ENCODE measurements at places on chromosomes 12 and 14. TPM values are rescaled to one million over a fixed set of nuclear protein-coding genes. Genes with fewer than 3 reads are reported as not detected.
A peak's percentile ranks its signal among the peaks of the same experiment; 100 is the strongest.

The PZP gene
- total RNA-seq = not detected

GRCh38 chr12:108664338-108665258 is 30.9 kb upstream of the SELPLG start:
- peak overlapping the region; percentile 23 for H3K4me3 ChIP-seq
- H3K36me3 ChIP-seq = peaks cover 25% of the 10 kb centered on the region
- H3K27ac ChIP-seq = peak overlapping the region; percentile 84

The RPS6KL1 gene
- 0.36 TPM for total RNA-seq

The OR4N2 gene
- under 0.01 TPM for total RNA-seq

DNA sequence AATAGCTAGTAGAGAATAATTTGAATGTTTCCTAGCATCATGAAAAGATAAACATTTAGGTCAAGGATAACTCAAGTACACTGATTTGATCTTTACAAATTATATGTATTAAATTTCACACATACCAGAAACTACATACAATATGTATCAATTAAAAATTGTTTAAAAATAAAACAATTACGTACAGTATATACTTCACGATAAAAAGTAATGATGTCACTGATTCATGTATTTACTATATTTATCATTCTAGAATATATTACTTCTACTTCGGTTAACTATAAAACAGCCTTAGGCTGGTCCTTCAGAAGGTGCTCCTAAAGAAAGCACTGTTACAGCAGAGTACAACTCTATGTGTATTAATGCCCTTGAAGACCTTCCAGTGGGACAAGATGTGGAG is 11.5 kb downstream of the RBM23 start:
- H3K27ac ChIP-seq = no peak overlapping the region
- peaks cover 3% of the 10 kb centered on the region for H3K4me1 ChIP-seq
- peaks cover 69% of the 10 kb centered on the region for H3K36me3 ChIP-seq
- H3K4me3 ChIP-seq = no peak overlapping the region

GRCh38 chr12:75702477-75703093 is 191.2 kb upstream of the KRR1 start:
- no peak for DNase-seq
- H3K4me1 ChIP-seq = peaks cover 20% of the 10 kb centered on the region
- no peaks in the 10 kb centered on the region for H3K36me3 ChIP-seq
- H3K27ac ChIP-seq = no peak overlapping the region
- H3K27me3 ChIP-seq = no peaks in the 10 kb centered on the region

The SLC7A8 gene
- total RNA-seq = 4.3 TPM

- no peak overlapping the region for H3K4me3 ChIP-seq
- no peak overlapping the region for H3K27ac ChIP-seq
- H3K36me3 ChIP-seq = peaks cover 68% of the 10 kb centered on the region
- H3K27me3 ChIP-seq = no peaks in the 10 kb centered on the region
Measured at GRCh38 chr12:108519558-108519957, 4.5 kb downstream of the FICD start.

- peaks cover 7% of the 10 kb centered on the region for H3K4me1 ChIP-seq
- no peak overlapping the region for H3K4me3 ChIP-seq
- peaks cover 47% of the 10 kb centered on the region for H3K27me3 ChIP-seq
- no peak overlapping the region for H3K27ac ChIP-seq
- no peak for DNase-seq
Measured at GRCh38 chr14:91415794-91416743, 1.6 kb downstream of the CCDC88C start.

DNA sequence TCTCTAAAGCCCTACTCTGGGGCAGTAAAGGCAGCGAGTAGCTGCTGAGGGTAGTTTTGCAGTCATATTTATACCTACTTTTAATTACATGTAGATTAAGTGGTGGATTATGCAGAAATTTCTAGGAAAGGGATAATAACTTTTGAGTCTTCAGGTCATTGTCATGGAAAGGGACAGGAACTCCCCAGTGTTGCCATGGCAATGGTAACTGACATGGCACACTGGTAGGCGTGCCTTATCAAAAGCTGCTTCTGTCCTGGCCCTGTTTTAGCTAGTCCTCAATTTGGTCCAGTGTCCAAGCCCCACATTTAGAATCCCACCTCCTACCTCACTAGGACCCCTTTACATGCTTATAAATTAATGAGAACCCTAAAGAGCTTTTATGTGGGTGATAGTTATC is 303.1 kb downstream of the VRK1 start:
- H3K4me3 ChIP-seq = no peak overlapping the region
- DNase-seq = no peak
- no peaks in the 10 kb centered on the region for H3K27me3 ChIP-seq
- H3K4me1 ChIP-seq = no peaks in the 10 kb centered on the region

DNA sequence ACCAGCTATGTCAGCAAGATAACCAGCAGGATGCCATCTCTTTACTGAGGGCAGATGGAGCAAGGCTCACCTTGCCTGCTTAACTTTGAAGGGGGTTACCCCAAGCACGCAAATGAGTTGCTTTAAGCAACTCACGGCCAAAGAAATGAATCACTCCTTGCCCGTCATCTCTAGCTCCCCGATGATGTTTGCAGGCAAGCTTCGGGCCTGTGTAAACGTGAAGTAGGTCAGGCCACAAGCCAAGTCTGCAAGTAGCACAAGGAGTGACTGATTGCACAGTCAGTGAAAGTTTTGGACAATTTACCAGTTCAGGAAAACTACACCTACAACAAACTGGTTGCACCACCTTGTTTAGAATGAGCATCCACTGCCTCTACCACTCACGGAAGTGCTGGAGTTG is 699.7 kb upstream of the TBX3 start:
- H3K27ac ChIP-seq = no peak overlapping the region
- DNase-seq = no peak

DNA sequence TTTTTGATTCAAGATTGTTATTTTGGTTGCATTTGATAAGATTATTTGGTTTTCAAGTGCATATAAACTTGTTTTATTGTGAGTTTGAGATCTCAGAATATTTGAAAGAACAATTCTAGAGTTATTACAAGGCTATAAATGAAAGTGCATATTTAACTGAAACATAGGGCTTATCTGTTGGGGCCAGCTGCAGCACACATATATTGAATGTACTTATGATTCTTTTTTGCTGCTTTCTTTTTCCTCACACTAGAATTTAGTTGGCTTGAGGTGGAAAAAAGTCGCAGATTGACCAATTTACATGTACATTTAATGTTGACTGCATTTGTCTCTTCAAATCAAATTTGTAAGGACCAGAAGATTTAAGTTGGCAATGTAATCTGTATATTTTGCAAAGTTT is 88.0 kb downstream of the PCNX1 start:
- H3K27ac ChIP-seq = no peak overlapping the region
- peaks cover 6% of the 10 kb centered on the region for H3K36me3 ChIP-seq
- DNase-seq = no peak
- H3K4me1 ChIP-seq = no peaks in the 10 kb centered on the region

DNA sequence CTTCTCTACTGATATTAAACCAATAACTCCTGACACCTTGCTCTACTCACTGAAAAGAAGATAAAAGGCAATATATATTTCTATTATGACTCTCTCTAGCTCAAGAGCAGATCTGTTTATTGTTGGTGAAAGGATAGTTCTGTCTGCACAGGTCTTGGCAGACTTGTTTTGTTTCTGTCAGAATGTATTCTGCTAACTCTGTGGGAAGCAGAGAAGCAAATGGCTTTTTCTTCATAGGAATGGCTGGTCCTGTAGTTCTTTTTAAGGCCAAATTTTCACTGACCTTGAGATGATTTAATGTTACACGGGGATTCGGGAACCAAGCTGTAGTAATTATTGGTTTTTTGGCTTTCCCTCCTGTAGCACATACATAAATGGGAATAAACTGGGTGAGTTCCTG is 512.1 kb downstream of the DIO2 start:
- H3K36me3 ChIP-seq = no peaks in the 10 kb centered on the region
- DNase-seq = no peak
- no peak overlapping the region for H3K27ac ChIP-seq
- H3K4me3 ChIP-seq = no peak overlapping the region

DNA sequence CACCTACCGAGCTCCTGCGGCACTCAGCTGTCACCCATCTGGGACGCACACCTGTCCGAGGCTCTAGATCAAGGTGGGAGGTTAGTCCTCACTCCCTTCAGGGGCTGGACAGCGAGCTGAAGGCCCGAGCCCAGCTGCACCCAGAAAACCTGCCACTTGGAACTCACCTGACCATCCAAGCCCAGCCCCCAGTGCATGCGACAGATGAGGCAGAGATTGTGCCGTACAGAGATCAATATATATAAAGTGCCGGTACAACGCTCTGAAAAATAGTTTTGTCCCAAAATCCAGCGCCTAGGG is 3.0 kb downstream of the ANKRD9 start:
- no peak overlapping the region for H3K27ac ChIP-seq
- peaks cover 12% of the 10 kb centered on the region for H3K4me1 ChIP-seq
- H3K4me3 ChIP-seq = no peak overlapping the region
- peak; percentile 90 for DNase-seq
- no peaks in the 10 kb centered on the region for H3K27me3 ChIP-seq
- peaks cover 4% of the 10 kb centered on the region for H3K36me3 ChIP-seq

- DNase-seq = no peak
- no peaks in the 10 kb centered on the region for H3K27me3 ChIP-seq
- no peak overlapping the region for H3K27ac ChIP-seq
- no peaks in the 10 kb centered on the region for H3K36me3 ChIP-seq
- peaks cover 40% of the 10 kb centered on the region for H3K4me1 ChIP-seq
- H3K4me3 ChIP-seq = no peak overlapping the region
Measured at GRCh38 chr12:93912086-93912733, 235.0 kb downstream of the CRADD start.

GRCh38 chr12:110858848-110859247 is 12.1 kb downstream of the CCDC63 start:
- no peaks in the 10 kb centered on the region for H3K4me1 ChIP-seq
- H3K4me3 ChIP-seq = no peak overlapping the region
- H3K36me3 ChIP-seq = no peaks in the 10 kb centered on the region
- H3K27me3 ChIP-seq = no peaks in the 10 kb centered on the region
- no peak overlapping the region for H3K27ac ChIP-seq

The NINJ2 gene
- 5.8 TPM for total RNA-seq

DNA sequence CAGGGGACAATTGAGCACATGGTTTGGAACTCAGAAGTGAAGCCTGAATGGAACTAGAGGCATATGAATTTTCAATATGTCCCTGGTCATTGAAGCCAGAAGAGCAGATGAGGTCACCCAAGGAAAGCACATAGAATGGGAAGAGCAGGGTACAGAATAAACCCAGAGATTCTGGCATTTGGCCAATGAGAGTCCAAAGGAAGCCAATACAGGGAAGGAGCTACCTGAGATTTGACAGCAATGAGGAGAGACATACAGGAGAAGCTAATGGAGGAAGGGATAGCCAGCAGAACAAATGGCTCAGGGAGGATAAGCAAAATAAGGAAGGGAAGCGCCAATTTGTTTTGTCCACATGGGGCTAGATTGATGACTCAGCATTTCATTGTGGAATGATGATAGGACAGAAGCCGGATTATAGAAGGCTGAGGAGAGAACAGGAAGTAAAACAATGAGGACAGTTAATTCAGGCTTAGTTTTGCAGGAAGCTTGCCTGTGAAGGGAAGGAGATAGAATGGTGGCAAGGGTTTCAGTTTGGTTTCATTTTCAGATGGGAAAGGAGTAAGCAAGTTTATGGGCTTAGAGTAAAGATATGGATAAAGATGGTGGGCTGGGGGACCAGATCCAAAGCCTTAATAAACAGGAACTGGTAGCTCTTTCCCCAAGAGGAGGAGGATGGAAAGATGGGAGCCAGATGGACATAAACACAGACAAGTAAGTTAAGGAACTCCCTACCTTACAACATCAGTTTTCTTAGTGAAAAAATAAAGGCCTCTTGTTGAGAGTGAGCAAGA is 3.2 kb upstream of the SPTSSA start:
- H3K4me3 ChIP-seq = no peak overlapping the region
- no peaks in the 10 kb centered on the region for H3K36me3 ChIP-seq
- peaks cover 11% of the 10 kb centered on the region for H3K4me1 ChIP-seq
- no peak for DNase-seq

- no peaks in the 10 kb centered on the region for H3K27me3 ChIP-seq
- no peak overlapping the region for H3K4me3 ChIP-seq
- H3K4me1 ChIP-seq = no peaks in the 10 kb centered on the region
- no peaks in the 10 kb centered on the region for H3K36me3 ChIP-seq
Measured at GRCh38 chr12:89098441-89099112, 253.7 kb downstream of the DUSP6 start.

The CACNA2D4 gene
- total RNA-seq = 0.72 TPM

All from osteoblast (primary cell).